A549 (cell line): ENCODE measurements at places on chromosomes 3 and 15.
A peak's percentile ranks its signal among the peaks of the same experiment; 100 is the strongest.

DNA sequence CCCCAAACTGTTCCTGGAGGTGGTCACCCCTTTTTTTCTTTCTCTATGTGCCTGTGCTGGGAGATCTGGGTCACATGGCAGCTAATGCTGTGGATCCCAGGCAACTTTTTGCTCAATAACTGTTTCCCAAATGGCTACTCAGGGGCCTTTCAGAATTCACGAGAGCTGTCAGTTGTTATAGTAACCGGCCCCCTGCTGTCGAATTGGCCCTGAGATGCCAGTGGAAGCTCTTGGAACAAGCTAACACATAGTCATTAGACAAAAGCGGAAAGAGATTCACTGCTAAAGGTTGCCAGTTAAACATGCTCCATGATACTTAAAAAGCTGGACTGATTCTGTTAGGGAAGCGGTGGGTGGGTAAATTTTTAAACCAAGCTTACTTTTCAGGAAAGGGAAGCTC lies 144.1 kb downstream of the FEZF2 start:
- no peak for DNase-seq

DNA sequence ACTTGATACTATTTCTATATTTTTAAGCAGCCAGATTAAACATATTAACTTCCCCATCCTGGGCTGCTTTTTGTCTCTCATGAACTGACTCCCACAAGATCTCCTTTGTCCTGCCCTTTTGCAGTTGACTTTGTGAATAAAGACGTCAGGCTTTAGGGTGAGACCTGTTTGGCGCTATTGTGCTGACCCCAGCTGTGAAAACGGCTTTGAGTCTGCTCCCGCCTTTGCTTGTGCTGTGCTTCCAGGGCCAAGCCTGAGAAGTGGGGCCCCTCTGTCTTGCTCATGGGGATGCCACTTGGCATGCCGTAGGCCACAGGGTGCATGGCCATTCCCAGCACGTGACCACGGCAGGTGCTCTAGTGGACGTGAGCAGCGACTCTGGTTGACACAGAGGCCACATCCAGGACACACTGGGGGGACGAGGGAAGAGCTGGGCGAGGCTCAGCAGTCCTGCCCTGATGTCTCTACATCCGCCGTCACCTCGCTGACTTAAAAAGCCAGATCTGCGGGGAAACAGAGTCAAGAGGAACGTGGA lies 268.9 kb upstream of the LYSMD4 start:
- DNase-seq: no peak

DNA sequence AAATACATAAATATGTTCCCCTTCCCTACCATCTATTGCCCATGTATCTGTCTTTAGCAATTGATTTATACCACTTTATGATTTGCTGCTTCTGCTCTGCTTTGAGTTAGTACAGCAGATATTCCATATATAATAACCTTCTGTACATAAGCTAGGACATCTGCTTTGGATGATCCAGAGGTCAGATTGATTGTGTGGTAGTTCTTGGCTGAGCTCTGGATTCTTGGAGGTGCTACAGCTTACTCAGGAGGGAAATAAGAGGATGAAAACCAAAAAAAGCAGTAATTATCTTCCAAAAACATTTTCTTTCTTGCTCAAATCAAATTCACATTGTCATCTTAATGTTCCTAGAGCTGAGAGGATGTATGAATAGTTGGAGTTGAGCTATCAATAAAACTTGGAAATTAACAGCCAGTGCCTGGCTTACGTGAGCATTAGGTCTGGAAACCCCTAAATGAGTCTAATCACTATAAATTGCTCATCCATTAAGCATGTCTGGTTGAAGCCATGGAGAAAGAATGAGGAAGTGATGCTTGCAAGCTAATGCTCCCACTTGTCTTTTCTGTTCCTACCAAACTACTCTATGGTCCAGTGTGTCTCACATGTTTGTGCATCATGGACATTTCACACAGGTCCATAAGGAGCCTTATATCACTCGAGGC lies 36.3 kb upstream of the TMEM42 start:
- peak; percentile 5 for DNase-seq

GRCh38 chr3:4751029-4751501 lies 228.2 kb upstream of the BHLHE40 start:
- no peak for DNase-seq

DNA sequence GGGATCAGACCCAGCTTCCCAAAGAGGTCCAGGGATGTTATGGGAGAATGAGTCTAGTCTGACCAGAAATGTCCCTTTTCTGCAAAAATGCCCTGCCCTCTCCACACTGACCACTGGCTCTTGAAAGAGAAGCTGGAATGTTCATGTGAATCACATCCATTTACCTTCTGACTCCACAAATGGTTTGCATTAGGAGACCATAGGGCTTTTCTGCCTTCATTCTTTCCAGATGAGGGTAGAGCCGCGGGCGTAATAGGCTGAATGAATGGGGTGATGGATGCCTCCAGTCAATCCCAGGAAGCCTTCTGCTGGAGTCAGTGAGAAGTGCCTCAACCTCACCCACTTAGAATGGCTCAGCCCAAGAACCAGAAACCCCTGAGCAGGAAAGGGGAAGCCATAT lies 47.2 kb upstream of the IREB2 start:
- DNase-seq: no peak

- no peak for DNase-seq
Measured at GRCh38 chr3:155362808-155363689, 69.6 kb upstream of the STRIT1 start.

GRCh38 chr3:32296251-32297204 lies 58.0 kb downstream of the CMTM8 start:
- peak; percentile 67 for DNase-seq

GRCh38 chr15:86557018-86557550 lies 477.4 kb downstream of the AGBL1 start:
- peak; percentile 14 for DNase-seq

- no peak for DNase-seq
Measured at GRCh38 chr15:63191895-63192618, 2.7 kb downstream of the RAB8B start.

DNA sequence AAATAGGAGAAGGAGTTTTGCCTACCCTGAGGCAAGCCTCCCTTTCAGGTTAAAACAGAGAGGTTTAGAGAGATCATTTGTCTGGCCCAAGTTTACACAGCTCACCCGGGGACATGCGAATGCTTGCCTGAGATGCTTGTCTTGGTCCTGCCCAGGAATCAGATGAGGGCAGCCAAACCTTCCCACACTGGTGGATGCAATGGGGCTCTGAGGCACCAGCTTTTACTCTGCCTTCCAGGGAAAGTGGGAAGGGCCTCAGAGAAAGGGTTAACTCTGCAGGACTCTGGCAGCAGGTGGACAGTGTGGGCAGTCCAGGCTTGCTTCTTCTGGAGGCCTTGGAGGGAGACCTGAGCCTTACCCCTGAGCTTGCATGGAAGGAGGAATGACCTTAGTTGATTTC lies 90.0 kb downstream of the LRRK1 start:
- DNase-seq: no peak

- no peak for DNase-seq
Measured at GRCh38 chr3:99176169-99176964, 274.9 kb upstream of the DCBLD2 start.

DNA sequence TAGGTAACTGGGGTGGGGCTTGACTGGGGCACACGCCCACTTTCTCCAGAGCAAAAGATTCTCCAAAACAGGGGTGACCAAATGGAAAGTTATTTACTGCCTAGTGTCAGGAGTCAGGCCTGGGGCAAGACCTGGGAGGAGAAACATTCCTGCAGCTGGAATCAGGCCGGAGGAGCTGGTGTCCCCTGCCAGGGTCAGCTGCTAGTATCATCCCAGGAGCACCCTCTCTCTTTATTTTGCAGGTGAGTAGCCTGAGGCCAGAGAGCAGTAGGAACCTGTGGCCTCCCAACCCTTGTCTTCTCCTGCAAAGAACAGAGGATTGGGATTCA lies 32.9 kb downstream of the DNAJB8 start:
- no peak for DNase-seq

GRCh38 chr3:38579551-38580449 lies 69.7 kb downstream of the SCN5A start:
- no peak for DNase-seq

DNA sequence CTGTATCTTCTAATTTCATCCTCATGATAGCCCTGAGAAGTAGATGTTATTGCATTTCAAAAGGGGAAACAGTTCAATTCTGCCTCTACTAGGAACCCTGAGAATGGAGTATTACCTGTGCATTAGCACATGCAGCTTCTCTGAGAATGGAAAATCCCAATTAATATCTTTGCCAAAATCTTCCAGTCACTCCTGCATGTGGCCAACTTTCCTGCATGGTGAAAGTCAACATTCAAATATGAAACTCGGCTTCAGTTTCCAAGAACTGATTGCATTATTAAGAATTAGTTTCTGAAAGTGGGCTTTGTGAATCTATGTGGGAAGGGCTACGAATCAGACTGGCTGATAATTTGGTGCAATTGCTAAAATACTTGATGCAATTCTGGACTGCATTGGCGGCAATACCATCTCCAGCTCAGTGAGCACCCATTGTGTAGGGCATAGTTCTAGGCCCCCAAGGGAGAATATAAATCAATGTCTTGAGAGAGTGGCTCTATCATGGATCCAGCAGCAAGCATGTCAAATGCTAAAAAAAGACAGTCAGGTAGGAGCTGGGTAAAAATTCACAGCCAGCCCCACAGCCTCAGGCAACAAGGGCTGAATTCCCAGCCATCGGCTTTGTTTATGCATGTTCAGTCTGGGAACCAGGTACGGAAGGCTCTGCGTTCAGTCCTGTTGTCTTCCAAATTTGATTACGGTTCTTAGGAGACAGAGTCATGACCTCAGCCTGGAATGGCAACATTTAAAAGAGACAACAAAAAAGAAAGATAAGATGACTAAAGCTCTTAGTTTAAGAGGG lies 18.8 kb upstream of the BCL6 start:
- no peak for DNase-seq

DNA sequence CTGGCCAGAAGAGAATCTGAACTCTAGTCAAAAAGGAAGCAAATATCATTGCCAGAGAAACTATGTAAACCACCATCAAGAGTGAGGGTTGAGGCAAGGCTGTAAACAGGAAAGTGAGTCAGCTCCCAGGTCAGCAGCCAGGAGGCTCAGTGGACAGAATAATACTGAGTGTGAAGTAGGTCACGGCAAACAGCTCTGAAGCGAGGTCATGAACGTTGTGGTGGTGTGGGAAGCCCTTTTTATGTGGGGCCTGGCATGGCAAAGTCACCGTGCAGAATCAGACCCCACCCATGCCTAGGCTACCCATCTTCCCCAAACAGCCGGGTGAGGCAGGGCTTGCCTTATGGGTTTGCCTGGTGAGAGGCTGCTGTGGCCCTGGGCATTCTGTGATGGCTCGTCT lies 43.9 kb downstream of the THBS1 start:
- DNase-seq: no peak

DNA sequence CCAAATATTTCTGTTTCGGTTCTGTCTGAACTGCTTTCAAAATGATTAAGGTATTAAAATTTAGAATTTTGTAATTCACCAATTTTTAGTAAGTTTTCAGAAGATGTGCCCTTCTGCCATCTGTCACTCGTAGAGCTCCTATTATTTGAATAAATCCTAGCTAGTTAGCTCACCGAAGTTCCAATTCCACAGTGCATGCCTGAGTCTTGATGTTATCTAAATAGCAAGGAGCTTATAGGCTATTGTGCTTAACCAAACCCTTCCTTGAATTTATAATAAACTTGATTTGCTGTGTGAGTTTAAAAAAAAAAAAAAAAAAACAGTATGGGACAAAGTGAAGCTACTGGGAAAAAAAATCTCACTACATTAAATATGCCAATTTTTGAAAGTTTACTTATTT lies 18.7 kb downstream of the ATP13A3 start:
- no peak for DNase-seq

- no peak for DNase-seq
Measured at GRCh38 chr15:84752700-84753099, 4.3 kb downstream of the ZNF592 start.

DNA sequence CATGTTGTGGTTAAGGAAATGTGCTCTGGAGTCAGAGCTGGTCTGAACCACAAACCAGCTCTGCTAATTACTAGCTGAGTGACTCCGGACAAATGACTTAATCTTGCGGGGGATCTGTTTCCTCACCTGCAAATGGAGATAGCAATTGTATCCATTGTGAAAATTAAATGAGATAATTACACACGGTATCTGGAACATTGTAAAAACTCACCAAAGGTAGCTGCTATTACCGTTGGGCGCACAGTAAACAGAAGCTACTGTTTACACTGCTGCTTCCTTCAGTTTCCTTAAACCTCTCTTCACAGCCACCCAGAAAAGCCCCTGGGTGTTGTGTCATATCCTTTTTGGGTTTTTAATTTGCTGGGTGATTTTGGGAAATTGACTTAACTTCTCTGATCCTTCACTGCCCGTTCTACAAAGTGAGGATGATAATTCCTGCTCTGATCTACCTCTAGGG lies 107.8 kb downstream of the MEGF11 start:
- no peak for DNase-seq

DNA sequence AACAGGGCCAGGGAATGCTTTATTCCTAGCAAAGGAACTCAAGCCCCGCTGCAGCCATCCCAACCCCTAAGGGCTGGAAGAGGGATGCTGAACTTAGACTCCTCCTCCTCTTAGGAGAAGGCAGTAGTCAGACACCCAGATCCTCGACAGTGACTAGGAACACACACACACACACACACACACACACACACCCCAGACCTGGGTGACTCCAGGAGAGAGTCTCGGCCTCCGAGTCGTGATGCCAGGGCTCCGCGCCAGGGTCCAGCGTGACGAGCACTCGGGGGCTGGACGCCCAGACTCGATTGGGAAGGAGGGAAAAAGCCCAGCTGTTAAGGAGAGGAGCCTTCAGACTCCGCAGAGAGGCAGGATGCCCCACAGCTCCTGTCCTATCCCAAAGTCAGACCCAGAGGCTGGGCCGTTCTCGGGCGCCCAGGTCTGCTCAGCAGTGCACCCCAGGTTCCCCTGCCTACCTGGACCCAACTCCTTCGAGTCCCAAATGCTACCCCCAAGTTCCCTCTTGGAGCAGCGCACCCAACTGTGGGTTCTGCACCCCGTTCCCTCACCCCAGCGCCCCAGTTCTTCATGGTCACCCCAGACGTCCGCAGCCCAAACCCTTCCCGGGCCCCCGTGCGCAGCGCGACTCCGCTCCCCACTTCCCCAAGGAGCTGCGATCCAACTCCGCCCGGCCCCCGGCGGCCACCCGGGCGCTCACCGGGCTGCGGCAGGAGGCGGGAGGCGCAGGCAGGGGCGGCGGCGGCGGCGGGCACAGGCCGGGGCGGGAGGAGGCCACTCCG lies 421 bp downstream of the BMF start:
- peak; percentile 36 for DNase-seq

DNA sequence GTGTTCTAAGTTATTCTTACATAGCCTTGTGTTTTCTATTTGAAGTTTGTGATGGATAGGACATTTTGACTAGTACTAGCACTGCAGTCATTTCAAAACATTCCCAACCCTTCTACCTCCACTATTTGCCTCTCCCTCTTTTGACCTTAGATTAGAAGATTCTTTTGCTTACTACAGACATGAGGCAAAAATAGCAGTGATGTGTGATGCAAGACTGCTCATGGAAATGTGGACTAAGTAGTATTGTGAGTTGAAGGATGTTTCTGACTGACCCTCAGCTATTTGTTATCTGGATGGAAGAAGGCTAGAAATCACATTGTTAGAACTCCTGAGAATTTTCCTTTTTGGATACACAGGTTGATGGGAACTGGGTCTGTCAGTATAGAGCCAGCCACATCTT lies 45.9 kb downstream of the ATP2C1 start:
- DNase-seq: no peak

- DNase-seq: no peak
Measured at GRCh38 chr15:87193481-87193880, 1063.1 kb downstream of the NTRK3 start.

- no peak for DNase-seq
Measured at GRCh38 chr3:43615133-43615532, 6.7 kb downstream of the ANO10 start.
